NCI-H1930 (cell line): ENCODE measurements at places on chromosomes 12 and 14.

DNA sequence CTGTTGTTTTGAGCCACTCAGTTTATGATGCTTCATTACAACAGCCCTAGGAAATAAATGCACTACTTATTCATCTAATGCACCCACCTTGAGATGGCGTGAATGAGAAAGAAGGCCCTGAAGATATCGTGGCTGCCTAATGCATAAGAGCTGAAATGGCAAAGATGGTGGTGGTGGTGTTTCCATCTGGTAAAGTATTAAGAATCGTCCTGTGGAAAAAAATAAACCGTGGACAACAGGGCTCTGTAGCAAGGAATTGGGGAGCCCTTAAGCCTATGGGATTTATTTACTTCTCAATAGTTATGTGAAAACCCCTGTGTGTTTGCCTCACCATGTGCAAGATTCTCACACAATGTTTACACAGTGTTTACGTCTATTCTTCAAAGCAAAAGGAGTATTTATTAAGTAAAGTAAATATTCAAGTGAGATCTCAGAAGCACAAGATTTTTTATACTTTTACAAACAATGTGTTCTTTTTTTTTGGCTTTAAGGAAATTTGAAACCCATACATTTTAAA lies 1555.2 kb upstream of the FLRT2 start:
- DNase-seq: no peak

DNA sequence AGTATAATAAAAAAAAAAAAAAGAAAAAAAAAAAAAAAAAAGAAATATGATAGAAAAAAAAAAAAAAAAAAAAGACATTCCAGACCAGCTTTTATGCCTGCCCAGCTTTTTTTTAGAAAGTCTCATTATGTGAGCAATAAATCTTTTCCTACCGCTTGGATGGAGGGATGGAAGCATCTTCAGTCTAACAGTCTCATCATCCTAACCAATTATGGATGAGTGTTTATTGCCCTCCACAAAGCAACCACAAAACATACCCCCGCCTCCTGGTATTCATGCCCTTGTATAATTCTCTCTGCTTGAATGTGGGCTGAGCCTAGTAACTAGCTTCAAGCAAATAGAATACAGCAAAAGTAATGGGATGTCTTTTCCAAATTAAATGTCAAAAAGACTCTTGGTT lies 33.7 kb upstream of the ADAMTS20 start:
- DNase-seq: no peak

- DNase-seq: no peak
These were observed 21.3 kb downstream of the BCL11B start for GRCh38 chr14:99250636-99251208.

DNA sequence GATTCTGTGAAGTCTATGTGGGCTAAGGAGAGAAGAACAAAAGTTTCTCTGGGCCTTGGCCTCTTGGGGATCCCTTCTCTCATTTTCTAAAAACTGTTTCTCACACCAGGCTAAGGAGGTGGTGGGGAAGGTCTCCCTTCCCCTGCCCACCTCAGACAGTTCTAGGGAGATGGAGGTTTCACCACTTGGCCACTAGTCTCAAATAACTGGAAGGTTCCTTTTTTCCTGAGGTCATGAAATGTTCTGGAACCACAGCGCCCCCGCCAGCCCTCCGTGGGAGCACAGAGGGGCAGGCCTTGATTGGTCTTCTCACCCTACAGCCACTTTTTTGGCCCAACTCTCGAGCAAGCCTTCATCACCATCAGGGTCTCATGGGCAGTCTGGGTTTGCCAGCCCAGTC lies 12.6 kb downstream of the C12orf43 start:
- DNase-seq: no peak

- no peak for DNase-seq
These were observed 203.7 kb downstream of the STXBP6 start for GRCh38 chr14:24846261-24846660.

DNA sequence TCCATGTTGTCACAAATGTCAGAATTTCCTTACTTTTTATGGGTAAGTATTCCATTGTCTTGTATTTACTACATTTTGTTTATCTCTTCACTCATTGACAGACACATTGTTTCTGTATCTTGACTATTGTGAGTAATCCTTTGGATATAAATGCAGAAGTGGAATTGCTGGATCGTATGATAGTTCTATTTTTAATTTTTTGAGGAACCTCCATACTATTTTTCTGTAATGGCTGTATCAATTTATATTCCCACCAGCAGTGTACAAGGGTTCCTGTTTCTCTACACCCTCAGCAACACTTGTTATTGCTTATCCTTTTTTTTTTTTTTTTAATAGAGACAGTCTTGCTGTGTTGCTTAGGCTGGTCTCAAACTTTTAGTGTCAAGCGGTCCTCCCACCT lies 3.5 kb upstream of the KICS2 start:
- no peak for DNase-seq

DNA sequence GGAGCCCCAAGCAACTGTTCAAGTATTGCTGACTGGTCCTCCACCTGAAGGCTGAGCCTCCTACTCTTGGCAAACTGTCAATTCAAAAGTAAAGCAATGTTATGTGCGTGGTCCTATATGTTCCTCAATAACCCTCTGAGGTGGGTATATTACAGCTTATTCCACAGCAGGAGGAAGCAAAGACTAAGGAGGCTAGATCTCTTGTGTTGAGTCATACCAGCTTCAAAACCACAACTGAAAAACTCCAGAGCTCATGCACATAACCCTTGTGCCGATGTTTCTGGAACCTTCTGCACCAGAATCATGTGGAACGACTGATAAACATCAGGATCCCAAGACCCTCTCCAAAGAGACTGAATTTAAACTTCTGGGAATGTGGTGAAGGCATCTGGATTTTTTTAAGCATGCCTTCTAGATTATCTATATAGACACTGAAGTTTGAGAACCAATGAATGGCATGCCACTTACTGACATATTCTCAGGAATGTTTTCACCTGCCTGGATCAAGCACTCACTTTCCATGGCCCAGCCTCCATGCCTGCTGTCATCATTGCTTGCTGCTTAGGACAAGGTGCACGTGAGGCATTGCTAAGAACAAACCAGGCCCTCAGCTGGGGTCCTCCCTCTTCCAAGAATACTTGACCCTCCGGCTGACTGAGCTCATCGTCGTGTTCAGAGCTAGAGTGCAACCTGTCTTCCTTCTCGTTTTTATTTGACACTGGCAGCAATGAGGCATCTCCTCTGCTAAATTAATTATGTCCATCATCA lies 194.7 kb downstream of the BCL11B start:
- DNase-seq: no peak

- peak; percentile 26 for DNase-seq
These were observed 38.6 kb downstream of the MGST1 start for GRCh38 chr12:16385782-16386646.

DNA sequence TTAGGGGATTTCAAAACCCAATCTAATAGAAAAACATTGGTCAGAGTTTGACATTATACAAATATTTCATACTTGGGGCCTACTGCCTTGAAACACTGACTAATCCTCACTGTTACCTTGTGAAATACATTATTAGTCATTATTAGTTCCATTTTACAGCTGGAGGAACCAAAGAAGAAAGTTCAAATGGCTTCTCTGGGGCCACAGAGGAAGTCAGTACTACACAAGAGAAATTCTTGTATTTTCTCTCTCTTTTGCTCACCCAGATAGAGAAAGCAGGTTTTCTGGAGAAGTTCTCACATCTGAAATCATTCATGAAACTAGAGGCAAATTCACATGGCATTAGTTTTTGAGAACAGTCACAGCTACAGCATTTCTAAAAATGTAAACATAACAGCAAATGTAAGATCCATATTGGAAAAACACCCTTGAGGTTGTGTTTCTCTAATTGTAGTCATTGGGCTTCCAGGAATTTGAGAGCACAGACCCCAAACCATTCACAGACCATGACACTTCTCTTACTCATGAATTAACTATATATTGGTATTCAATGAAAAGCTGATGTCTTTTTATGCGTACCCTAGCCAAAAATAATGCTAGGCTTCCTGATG lies 83.0 kb downstream of the LLPH start:
- no peak for DNase-seq

DNA sequence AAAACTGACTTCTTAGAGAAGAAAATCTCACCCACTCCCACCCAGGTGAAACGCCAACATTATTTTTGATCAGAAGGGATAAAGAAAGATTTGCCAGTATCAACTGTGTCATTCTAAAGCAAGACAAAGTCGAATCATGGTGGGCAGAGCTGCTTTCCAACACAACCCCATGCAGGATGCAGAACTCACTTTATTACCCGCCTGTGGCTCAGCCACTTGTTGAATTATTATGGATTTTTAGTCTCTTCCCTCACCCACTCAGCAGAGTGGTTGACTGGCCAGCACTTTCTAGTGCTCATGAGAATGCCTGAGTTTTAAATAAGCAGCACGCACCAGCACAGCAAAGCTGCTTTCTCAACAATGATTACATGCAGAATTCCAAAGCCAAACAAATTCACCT lies 32.1 kb downstream of the CRACR2A start:
- no peak for DNase-seq

DNA sequence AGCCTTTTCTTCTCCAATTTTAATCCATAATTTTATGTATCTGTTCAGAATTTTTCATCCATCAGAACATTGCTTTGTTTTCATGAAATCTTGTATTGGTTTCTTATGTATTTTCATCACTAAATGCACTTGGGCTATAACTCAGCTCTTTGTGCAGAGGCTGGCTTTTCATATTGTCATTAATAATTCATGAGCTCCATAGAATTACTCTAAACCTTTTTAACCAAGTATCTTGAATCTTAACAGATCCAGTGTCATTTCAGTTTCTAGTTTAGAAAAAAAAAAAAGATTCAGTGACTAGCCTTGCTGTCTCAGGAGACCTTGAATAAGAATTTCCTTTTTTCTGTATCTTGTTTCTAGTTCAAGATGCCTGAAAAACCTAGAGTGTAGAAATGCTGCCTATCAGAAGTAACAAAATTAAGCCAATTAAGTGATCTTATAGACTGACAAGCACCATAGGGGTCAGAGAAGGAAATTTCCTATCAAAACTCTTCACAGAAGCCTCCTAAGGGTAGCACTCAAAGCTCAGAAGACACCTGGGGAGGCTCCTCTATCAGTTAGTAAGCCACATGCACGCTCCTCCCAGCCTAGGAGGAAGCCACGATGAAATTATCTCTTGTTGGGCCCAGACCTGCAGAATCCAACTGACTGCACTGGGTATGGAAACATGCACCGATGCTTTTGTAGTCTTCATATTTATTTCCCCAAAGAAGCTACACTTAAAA lies 163.4 kb downstream of the KICS2 start:
- DNase-seq: no peak

GRCh38 chr12:88375306-88376305 lies 204.7 kb downstream of the KITLG start:
- no peak for DNase-seq

DNA sequence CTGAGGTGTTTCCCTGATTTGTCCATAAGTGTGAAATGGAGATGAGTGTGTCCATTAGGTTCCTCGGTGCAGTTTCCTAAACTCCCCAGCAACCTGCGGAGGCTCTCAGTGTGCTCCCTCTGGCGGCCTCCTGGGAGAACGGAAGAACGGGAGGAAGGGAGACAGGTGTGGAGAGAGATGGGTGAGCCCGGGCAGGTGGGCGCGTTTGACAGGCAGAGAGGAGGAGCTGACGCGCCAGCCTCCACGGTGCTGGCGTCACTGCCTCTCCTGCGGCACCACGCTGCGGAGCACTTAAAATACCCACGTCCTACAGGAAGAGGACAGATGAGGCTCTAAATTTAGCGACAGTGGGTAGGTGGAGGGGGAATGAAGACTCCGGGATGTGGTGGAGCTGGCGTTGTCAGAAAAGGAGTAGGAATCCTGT lies 26.8 kb upstream of the PEX5 start:
- peak; percentile 62 for DNase-seq

DNA sequence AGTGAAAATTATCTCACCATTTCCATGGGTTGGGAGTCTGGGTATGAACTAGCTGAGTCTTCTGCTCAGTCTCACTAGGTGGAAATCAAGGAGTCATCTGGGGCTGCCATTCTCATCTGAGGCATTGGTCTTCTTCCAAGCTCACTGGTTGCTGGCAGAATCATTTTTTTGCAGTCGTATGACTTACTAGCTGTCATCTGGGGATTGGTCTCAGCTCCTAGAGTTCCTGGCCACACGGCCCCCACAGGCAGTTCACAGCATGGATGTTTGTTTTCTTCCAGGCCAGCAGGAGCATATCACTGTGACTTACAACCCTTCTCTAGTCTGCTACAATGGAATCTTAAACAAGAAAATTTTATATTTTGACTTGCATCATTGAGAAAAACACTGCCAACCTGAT lies 18.6 kb upstream of the OR10AD1 start:
- no peak for DNase-seq

- DNase-seq: no peak
These were observed 6.7 kb downstream of the TAS2R43 start for GRCh38 chr12:11085419-11085818.

DNA sequence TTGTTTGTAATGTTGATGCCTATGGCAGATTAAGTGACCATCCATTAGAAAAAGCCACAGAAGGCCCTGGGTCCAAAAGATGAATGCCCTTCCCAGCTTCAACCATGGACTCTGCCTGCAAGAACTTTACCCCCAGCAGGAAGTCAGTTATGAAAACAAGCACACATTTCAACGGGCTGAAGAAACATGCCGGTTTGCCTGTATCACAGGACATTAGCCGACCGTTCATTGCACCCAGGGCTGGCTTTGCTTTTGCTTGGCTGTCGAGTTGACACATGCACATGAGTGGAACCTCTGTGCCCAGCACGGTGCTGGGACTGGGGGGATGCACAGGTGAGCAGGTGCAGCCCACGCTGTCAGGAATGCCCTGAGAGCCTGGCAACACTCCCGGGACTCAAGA lies 1087.0 kb downstream of the BCL11B start:
- no peak for DNase-seq

GRCh38 chr14:55118761-55119160 lies 10.3 kb upstream of the LGALS3 start:
- DNase-seq: no peak

DNA sequence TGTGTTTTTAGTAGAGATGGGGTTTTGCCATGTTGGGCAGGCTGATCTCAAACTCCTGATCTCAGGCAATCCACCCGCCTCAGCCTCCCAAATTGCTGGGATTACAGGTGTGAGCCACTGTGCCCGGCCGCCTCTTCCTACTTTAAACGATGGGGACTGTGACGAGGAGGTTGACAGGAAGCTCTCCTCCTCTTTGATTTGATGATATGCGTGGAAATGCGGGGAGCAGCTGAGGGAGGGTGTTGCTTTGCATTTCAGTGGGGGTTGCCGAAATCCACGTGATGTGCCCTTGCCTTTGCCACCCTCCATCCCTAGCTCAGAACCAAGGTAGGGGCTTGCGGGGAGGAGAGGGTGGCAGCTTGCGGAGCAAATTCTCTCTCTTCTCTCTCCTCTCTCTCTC lies 189.6 kb downstream of the AACS start:
- DNase-seq: no peak

DNA sequence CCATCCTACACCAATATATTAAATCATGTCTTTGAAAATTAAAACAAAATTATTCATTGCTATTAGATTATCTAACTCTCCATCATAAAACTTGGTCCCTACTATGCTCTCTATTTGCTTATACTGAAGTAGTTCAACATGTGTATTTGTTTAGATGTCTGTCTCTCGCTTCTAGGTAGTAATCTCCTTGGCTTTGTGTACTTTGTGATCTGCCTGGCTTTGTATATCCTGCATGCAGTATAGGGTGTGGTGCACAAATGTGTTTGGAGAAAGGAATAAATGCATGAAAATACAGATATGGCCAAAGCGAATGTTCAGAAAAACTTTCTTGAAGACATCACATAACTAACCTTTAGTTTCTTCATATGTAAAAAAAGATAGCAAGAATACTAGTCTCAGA lies 246.6 kb upstream of the LRFN5 start:
- DNase-seq: no peak

- peak; percentile 75 for DNase-seq
These were observed at the start of gene COQ5 for GRCh38 chr12:120528861-120529525. Gene COQ5, minus strand, starts transcription at chr12:120529158. Its CDS starts 17 bp downstream, at chr12:120529141.
